ENCODE measurements at places on chromosomes 5 and 9.

GRCh38 chr5:74638970-74639806, 1.3 kb downstream of the ENC1 start:
- peak; percentile 66 for DNase-seq

DNA sequence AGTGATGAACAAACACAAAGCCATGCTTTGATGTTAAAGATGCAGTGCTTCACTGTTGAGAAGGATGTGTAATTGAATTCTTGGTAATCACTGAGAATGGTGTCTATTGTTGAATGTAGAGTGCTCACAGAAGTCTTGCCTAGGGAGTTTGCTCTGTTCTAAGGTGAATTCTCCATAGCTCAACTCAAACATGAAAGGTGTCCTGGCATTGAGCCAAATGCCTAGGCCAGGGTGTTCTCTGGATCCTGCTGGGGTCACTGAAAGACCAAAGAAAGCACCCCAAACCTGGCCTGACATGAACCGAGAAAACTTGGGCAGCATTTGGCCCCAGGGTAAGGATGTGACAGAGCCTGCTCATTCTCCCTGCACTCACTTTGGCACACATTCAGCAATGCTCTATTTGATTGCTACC, 217.3 kb downstream of the ARL15 start:
- no peak for DNase-seq

- no peak for DNase-seq
Measured at GRCh38 chr5:56412601-56413379, 179.7 kb upstream of the ANKRD55 start.

DNA sequence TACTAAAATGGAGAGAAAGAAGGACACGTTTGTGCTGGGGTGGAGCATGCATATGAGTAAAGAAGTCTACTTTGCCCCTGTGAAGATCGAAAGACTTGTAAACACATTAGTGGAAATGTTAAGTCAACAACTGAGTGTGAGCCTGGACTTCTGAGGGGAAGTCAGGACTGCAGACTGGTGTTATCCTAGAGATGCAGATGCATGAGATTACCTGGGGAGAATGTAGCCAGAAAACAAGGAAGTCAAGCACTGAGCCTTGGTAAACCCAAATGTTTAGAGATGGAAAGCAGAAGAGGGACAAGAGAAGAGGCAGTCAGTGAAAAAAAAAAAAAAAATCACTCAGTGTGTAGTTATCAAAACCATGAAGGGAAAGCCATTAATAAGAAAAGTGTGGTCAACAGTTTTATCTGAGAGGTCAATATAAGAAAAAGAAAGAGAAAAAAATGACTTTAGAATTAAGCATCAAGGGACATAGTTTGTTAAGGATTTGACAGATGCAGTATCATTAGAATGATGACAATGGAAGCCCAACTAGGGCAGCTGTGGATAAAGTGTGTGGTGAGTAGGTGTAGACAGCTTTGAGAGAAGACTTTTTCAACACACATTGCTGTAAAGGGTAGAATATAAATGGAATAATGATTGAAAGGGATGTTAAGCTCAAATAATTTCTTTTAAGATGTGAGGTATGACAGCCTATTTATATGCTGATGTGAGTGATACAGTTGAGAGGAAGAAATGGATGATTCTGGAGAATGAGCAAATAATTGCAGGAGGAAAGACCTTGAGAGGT, 22.2 kb downstream of the JAKMIP2 start:
- no peak for DNase-seq

- DNase-seq = no peak
Measured at GRCh38 chr5:100789694-100790093, 113.4 kb downstream of the ST8SIA4 start.

- no peak for DNase-seq
Measured at GRCh38 chr5:142009886-142010285, 2.9 kb downstream of the GNPDA1 start.

GRCh38 chr9:16000811-16001210, 448.0 kb downstream of the CCDC171 start:
- DNase-seq = no peak

- peak; percentile 49 for DNase-seq
Measured at GRCh38 chr9:131253891-131254491, 22.3 kb downstream of the FAM78A start.

GRCh38 chr9:18438300-18438925, 35.5 kb upstream of the ADAMTSL1 start:
- peak; percentile 66 for DNase-seq

All from astrocyte of the spinal cord (primary cell).